ENCODE measurements at places on chromosomes 5 and 9.

DNA sequence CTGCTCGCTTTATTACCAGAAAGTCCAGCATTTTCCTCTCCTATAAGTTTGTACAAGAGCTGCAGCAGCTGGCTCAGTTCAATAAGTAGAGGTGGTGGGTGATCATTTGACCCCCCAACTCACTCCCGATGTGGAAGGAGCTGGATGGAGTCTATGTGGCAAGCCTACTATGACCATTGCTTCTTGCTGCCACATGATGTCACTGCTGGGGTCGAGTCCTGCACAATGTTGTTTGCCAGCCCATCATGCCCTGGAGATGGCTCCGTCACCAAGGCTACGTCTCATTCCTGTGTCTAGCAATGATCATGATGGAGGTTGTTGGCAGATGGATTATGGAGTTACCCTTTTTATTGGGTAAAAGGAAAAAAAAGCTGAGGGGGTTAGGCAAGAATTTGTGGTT lies 266.3 kb downstream of the PSAT1 start:
- no peak for DNase-seq

DNA sequence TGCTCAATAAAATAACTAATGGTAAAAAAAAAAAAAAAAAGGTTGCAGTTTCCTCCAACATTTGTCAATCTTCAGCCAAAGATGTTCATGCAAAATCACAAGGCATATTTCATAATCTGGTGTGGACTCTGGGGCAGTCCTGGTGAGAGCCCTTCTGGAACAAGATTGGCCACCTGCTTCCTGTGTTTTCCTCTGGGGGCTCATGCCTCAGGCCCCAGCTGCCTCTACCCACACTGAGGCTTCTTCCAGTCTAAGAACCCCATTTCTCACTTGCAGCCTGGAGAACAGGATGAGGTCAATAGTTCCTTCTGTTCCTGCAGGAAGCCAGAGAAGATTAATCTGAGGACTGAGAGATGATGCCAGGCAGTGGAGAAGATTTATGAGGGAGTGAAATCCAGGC lies 492.6 kb upstream of the BRINP1 start:
- DNase-seq, result no peak

GRCh38 chr9:114240216-114240615 lies 82.7 kb upstream of the ORM1 start:
- DNase-seq, result no peak

DNA sequence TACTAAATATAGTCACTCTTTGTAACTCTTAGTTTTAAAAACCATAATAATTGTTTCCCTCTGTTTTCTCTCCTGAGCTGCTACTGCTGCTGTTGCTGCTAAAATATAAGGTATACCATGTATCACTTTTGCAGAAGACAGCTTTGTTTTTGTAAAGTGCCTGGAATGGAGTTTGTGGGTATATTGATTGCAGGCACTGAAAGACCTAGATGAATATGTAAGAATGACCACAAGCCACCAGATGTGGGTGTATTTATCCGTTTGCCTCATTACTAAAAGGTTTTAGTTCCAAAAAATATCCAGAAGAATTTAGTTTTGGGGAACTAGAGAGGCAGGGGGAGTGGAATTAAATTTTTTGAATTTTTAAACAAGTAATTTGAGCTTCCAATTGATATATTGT lies 151.1 kb upstream of the CDKN2B start:
- no peak for DNase-seq

- DNase-seq, result no peak
Measured at GRCh38 chr5:134127376-134127861, 12.9 kb downstream of the TCF7 start.

- no peak for DNase-seq
Measured at GRCh38 chr9:127754099-127755060, 19.3 kb upstream of the TOR2A start.

GRCh38 chr9:749716-750115 lies 91.8 kb upstream of the DMRT1 start:
- DNase-seq, result no peak

DNA sequence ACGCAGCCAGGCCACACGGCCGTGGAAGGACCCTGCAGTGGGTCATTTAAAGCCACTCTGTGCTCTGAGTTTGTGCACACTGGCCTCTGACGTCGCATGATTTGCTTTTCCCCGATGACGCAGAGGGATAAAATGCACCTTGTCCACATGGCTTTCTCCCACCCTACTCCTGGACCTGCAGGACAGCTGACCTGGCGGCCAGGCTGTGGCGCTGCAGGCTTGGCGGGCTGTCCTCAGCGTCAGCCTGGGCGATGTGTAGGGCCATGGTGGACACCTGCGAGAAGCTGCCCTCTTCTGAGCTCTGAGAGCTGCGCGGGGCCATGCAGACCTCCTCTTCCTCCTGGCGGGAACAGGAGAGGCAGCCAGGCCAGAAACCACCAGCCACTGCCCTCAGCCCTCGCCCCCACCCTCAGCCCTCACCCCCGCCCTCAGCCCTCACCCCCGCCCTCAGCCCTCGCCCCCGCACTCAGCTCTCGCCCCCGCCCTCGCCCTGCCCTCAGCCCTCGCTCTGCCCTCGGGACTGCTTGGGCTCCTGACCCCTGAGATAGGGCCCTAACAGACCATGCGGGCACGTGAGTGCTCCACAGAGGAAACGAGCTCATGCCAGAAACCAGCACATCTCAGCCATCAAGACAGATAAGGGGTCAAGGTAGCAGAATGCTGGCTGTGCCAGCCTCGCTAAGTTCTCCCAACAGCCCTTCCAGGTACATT lies 20.0 kb upstream of the SCGB3A1 start:
- DNase-seq, result no peak

- DNase-seq, result no peak
Measured at GRCh38 chr5:72378639-72379289, 58.6 kb downstream of the PTCD2 start.

DNA sequence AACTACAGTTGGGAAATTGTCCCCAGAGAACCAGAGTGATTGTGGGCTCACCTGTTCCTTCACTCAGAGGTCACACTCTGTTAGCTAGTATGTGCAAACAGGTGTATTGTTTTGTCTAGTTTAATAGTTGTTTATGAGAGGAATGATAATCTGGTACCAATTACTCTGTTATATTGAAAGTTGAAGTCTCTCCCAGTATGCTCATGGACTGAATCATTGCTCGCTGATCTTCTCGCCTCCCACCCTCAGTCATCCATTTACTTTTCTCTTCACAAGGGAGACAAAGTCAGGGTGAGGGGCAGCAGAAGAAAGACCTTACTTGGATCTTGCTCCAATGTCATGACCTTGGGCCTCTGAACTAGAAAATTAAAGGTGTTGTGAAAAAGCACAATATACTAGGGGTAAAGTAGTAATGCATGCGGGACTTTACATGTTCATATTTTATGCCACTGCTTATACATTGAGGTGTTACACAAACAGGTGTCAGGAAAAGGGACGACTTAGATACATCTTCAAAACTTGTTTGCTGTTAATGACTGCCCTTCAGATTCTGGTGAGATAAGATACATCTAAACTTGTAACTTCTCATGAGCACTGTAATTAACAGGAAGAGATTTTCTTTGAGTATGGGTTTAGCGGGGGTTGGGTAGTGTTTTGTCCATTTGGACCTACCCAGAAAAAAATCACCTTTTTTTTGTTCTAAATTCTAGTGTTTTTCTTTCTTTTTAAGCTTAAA lies 36.9 kb downstream of the LNPEP start:
- DNase-seq, result no peak

DNA sequence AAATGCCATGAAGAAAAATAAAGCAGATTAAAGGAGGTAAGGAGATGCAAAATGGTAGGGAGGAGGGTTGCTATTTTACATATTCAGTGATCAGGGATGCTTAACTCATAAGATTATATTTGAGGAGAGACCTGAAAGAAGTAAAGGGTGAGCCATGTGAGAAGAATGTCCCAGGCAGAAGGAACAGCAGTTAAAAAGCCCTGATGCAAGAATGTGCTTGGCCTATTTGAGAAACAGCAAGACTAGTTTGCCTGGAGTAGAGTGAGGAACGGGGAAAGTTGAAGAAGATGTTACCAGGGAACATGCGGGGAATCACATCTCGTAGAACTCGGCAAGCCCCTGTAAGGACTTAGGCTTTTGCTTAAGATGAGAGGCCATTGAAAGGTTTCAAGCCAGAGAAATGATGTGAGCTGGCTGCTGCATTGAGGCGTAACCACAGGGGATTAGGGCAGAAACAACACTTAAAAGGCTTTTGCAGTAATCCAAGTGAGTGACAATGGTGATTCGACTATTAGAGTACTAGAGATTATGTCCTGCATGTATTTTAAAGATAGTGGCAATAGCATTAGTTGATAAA lies 198.7 kb downstream of the VPS13A start:
- no peak for DNase-seq

DNA sequence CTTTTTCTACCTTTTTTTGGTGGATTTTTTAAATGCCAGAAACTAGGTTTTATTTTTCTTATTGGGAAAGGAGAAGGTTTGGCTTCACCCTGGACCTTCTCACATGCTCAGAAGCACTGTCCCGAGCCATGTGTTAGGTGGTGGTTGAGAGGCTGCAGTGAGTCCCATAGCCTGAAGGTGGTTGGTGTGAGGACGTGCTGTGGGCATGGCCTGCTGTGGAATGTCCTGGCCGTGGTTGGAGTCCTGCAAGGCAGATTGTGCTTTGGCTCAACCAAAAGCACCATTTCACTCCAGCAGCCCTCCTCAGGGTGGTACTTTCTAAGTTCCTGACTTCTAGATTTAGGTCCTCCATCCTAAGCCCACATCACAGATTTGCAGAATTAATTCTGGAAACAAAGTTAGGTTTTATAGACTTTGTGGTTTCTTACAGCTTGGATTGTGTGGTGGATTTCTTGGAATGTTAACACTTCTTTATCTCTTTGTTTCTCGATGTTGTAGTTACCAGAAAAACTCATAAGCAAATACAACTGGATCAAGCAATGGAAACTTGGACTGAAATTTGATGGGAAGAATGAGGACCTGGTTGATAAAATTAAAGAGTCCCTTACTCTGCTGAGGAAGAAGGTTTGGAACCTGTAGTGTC lies 22.6 kb downstream of the OTULIN start:
- DNase-seq, result no peak

DNA sequence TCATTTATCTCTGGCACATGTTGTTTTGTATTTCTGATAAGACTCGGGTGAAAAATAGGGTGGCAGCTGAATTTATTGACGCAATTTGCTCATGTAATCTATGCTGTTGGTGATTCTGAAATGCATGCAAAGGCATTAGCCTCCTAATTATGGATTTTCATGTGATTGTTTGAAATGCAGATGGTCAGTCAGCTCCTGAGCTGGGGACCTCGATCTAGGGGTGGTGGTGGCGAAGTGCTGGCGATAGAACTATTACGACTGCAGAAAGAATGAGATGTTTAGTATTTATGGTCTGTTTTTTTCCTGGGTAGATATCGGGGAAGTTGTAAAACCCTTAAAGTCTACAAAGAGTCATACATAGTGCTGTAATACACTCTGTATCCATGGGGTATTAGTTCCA lies 88.6 kb downstream of the SLC28A3 start:
- DNase-seq, result no peak

- DNase-seq, result no peak
Measured at GRCh38 chr5:75192804-75193203, 43.9 kb downstream of the ANKRD31 start.

DNA sequence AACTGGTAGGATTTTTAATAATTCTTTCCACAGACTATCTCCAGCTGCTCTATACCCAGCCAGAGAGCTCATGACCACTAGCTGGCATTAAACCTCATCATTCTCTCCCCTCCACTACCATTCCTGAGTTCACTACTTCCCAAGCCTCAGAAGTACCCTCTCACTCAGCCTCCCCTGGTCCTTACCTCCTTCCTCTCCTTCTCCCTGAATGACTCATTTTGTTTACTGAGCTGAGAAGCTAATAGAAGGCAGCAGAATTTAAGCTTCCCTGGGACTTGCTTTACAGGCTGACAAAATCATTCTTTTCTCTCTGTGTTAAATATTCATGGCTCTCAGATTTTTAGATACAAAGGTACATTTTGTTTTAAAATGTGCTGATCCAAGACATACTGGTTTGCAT lies 305.4 kb downstream of the TLR4 start:
- DNase-seq, result no peak

GRCh38 chr9:114008667-114009410 lies 69.3 kb downstream of the AMBP start:
- no peak for DNase-seq

GRCh38 chr5:78985725-78986223 lies 664 bp upstream of the ARSB start:
- peak; percentile 20 for DNase-seq

DNA sequence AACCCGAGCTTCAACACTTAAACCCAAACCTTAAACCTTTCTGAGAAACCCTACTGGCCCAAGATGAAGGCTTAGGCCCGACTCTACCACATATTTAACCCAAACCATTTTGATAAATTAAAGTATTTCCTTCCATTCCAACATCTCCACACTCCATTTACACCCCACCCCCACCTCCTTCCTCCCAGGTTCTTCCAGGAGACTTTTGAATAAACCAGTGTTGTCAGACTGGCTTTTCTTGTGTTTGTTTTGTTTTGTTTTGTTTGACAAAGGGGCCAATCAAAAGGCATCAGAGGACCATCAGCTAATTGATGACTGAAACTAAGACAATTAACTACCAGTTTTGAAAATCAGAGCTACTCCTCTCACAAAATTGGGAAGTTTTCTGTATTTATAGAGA lies 4.6 kb upstream of the ZNF608 start:
- DNase-seq, result no peak

DNA sequence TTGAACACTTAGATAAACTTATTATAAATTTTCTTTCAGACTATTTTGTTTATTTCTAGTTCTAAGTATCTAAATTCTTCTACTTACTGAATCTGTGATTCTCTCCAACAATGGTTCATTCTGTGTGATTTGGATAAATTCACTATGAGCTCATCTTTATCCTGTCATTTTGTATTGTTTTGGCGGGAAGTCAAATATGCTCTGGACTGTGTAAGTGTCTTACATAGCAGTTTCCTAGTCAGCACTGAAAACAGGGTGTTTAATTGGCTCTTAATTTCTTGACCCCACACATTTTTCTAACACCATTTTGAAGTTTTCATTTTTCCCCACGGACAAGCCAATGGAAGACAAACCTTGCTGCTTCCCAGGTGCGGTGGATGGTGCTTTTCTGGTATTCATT lies 207.0 kb upstream of the ACO1 start:
- DNase-seq, result no peak

DNA sequence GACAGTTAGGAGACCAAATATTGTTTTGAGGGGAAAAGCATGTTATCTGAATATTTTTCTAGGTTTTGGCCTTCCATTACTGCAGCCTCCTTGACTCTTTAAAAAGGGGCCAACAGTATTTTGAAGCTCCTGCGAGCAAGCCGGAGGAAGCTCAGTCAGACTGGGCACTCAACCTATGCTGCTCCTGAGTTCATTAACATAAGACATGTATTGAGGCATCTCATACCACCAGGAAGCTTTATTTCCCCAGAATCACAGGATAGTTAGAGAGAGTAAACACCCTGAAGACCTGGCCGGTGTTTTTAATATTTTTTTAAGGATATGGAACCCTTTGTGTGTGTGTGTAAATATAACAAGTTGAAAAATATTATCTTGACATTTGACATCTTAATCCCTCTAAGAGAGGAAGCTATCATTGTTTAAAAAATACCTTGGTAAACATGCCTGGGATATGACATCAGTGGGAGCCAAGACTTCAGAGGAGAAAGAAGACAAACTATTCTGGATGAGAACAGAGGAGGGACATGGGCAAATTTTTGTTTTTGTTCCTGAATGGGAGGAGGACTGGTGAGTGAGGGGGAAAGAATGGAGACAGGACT lies 139.3 kb upstream of the SLIT3 start:
- no peak for DNase-seq
